Amniotic stem cell (primary cell): ENCODE measurements at places on chromosomes 5 and 9.

DNA sequence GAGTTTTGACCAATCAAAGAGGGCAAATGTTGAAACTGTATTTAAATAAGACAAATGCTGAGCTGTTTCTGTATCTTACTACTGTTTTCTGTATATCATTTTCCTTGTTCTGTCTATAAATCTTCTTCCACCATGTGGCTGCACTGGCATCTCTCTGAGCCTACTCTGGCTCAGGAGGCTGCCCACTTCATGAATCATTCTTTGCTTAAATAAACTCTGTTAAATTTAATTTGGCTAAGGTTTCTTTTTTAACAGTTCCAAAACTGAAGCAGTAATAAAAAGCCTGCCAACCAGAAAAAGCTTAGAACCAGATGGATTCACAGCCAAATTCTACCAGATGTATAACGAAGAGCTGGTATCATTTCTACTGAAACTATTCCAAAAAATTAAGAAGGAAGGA is 40.2 kb upstream of the TAS2R1 start:
- no peak for DNase-seq

DNA sequence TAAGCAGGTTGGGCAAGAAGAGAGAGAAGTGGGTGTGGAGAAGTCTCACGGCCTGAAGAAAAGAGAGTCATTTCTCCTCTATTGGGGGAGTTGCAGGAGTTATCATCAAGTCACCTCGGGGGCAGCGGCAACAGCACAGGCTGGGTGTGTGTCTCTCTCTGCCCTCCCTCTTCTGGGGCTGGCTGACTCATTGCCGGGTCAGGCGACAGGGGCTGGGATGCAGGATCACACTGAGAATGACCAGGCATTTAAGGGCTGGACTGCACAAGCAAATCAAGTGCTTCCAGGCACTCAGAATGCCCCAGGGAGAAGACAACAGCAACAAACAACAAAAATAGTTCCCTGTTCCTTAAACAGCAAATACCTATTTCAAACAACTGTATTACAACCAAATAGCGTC is 6.3 kb upstream of the EQTN start:
- DNase-seq = no peak

GRCh38 chr5:119284031-119284430 is 71.8 kb upstream of the TNFAIP8 start:
- DNase-seq = no peak

- DNase-seq = no peak
Measured at GRCh38 chr9:37338218-37338617, 84.3 kb upstream of the GRHPR start.

GRCh38 chr5:95284572-95285408 is at the start of gene MCTP1:
TSS of gene MCTP1 (minus strand) at chr5:95285094.
- DNase-seq = no peak

GRCh38 chr5:103498211-103498610 is 64.4 kb downstream of the NUDT12 start:
- no peak for DNase-seq
